Fibroblast of skin of right biceps (primary cell): ENCODE measurements at places on chromosomes 7 and 10.

DNA sequence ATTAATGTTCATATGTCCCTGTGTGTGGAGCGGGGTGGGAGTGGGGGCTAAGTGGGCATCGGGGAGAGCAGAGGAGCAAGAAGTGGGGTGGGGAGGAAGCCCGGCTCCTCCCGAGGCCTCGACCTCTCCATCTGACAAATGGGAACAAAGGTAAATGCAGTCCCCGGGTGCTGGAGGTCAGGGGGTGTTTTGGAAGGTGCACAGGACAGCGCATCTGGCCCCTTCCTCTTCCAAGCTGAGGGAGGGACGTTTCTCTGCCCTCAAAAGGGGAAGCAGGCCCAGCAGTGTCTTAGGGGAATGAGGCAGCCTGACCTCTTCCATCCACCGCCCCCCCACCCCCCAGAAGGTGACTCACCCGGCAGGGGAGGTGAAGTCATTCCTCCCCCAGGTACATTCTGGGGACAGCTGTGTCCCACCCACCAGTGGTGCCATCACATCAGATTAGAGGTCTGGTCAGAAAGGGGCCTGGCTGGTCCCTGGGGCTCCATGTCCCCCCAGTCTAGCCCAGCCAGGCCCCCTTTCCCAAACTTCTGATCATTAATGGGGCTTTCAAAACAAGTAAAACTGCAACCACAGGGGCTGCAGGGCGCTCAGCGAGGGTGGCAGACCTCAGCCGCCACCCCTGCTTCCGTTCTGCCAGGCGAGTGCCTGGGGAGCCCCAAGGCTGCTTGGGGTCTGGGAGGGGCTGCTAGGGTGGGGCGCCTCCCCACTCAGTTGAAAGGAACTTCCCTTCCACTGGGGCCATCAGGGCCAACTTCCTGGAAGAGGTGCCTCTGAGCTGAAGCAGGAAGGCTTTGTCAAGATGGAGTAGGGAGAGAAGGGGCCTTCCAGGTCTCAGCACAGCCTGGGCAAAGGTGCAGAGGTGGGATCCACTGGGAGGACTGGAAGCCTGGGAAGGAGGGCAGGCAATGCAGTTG, 10.8 kb downstream of the LFNG start:
- DNase-seq, result peak; percentile 38

DNA sequence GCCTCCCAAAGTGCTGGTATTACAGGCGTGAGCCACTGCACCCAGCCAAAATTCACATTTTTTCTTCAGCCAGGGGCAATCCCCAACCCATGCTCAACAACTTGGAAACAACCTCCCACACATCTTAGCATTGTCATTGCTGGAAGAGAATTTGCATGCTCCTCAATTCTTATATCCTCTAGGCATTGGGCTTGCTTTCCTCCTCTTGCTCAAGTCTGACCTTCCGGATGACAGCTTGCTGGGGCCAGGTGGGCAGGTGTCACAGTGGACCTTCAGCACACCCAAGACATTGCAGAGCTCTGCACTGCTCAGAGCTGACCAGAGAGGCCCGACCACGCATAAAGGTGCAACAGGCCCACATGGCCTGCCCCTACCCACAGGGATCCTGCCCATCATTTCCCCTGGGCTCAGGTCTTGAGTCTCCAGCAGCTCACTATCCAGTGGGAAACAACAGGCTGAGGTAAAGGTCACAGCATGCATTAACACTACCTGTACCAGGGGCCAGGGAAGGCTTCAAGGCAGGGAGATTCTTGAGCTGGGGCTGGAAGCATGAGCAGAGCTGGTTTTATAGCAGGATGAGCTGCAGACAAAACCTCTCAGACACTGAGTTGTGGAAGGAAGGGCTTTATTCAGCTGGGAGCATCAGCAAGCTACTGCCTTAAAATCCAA, 6.8 kb upstream of the GPR15LG start:
- no peak for DNase-seq

DNA sequence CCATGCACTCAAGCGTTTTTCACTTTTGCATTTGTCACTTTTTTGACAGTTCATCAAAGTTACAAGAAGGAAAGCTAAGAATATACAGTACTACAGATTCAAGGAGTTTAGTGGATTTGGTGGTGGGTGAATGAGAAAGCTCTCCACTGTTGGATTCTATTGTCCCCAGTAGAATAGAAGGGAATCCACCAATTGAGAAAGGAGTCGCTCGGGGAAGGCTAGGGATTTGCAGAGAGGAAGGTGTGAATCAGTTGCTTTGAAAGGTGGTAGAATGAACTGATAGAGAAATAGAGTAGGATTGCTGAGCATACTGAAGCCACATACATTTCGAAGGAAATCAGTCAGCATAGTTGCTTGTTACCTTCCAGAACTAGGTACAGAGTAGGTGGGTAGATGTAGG, 33.7 kb upstream of the GLCCI1 start:
- DNase-seq, result no peak

DNA sequence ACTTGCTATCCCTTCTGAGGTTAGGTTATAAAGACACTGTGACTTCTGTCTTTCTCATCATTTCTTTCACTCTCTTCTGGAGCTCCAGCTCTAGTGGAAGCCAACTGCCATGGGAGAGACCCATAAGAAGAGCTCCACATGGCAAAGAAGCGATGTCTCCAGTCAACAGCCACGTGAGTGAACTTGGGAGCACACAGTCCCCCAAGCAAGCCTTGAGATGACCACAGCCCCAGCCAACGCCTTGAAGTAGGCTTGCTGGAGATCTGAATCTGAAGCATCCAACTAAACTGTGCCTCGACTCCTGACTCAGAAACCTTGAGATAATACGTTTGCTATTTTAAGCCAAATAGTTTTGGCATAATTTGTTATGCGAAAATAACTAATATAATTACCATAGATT, 181.7 kb upstream of the GDF10 start:
- no peak for DNase-seq

DNA sequence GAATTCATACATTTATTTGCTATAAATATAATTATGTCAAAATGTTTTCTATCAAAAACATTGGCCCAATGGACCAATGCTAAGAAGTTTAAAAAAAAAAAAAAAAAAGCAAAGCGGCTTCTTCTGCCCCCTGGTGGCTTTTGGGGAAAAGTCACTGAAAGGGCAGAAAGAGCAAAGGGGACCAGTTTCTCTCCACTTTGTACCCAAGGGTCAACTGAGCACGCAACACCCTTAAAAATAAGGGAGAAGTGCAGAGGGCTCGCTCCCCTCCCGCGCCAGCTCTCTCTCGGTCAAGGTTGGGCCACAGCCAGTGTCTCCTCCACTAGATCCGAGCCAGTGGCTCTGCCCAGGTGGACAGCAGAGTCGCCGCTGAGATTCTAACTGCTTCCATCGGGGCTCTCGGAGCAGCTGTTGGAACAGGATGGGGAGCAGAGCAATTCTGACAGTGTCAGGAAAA, 136.4 kb upstream of the FGFR2 start:
- no peak for DNase-seq

DNA sequence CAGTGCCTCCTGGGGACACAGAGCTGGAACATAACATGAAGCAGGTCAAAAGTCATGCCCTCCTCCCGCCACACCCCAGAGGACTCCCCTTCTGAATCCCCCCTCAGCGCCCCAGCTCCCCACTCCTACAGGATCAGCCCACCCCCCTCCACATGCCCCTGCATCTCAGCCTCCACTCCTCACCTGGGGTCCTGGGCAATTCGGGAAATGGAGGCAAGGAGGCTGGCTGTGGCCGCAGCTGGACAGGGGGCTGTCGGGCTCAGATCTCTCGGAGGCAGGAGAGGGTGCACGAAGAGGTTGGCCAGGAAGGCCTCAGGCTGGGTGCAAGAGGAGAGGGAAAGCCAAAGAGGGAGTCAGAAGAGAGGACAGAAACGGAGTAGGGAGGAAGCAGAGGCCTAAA, 7.8 kb downstream of the ATG9B start:
- no peak for DNase-seq

GRCh38 chr10:14553448-14553847, 221.2 kb downstream of the FAM107B start:
- peak; percentile 49 for DNase-seq

- no peak for DNase-seq
Observed at GRCh38 chr7:24063721-24064120, 220.3 kb upstream of the NPY start.

GRCh38 chr7:108103558-108104298, 26.4 kb downstream of the LAMB4 start:
- DNase-seq, result peak; percentile 53

DNA sequence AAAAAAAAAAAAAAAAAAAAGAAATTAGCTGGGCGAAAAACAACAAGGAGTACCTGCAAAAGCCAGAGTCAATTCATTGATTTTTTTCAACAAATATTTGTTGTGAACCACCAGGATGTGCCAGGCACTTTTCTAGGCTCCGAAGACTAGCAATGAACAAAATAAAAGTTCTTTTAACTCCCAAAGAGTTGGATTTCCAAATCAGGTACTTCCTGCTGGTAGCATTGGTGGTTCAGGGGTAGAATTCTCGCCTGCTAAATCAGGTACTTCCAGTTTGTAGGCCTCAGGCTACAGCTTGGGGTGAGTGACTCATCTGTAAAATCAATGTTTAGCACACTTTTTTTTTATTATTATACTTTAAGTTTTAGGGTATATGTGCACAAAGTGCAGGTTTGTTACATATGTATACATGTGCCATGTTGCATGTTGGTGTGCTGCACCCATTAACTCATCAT, 10.9 kb downstream of the PPA1 start:
- no peak for DNase-seq

- DNase-seq, result no peak
Observed at GRCh38 chr7:132359743-132360142, 216.5 kb downstream of the PLXNA4 start.

DNA sequence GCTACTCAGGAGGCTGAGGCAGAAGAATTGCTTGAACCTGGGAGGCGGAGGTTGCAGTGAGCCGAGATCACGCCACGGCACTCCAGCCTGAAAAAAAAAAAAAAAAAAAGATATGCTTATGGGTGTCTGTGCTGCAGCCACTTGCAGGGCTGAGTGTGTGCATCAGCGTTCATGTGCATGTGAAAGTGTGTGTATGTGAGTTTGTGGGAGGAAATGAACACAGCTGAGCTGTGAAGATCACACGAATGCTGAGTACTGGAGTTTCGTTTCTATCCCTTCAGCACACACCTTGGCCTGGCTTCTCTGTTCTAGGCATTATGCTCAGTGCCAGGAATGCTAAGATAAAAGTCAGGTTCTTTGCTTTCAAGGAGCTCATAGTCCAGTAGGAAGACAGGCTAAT, 12.0 kb upstream of the SVOPL start:
- DNase-seq, result no peak

GRCh38 chr7:111560773-111561653, 1.3 kb downstream of the IMMP2L start:
- DNase-seq, result peak; percentile 49

GRCh38 chr7:16669581-16669980, 23.6 kb downstream of the BZW2 start:
- peak; percentile 82 for DNase-seq

DNA sequence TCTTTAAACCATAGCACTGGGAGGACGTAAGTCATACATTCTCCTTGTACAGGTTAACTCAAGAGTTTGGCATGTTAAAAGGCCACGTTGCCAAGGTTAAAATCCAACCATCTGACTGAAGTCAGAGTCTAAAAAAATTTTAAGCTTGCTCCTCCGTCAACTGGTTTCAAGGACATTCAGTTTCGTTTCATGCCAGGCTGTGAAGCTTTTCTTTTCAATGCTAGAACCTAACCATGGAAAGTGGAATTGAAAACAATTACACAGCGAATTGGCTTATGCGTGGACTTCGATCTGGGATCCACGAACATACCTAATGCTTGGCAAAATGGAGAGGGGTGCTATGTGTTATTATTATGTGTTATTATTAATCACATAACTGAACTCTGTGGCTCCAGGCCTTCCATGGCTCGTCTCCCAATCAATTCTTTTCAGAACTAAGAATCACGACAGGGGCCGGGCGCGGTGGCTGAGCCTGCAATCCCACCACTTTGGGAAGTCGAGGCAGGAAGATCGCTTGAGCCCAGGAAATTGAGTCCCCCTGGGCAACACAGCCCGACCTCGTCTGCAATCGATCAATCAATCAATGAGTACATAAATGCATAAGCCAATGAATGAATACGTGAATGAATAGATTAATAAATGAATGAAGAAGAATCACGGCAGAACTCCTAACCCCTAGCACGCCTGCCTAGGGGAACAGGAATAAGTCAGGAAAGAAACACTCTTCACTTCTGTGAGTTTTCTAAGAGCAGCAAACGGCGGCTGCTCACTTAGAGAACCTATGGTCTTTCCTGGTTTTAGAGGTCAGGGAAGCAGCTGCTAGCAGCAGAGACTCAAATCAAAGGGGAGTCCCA, 733 bp upstream of the ARL5B start:
- peak; percentile 45 for DNase-seq

DNA sequence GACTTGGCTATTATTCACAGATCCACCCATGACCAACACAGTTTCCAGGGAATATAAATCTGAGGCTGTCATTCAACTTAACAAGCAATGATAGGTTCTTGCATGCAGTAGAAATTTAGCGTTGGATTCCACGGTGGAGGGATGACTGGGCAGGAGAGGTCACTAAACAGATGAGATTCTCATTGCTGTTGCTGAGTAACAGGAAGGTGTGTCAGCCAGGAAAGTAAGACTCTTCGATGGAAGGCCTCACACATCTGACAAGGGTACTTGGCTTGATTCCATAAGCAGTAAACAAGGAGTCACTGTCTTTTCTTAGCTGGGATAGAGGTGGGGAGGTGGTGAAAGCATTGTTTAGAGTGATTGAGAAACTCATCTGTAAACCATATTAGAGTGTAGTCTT, 1152.0 kb downstream of the SORCS3 start:
- peak; percentile 3 for DNase-seq

DNA sequence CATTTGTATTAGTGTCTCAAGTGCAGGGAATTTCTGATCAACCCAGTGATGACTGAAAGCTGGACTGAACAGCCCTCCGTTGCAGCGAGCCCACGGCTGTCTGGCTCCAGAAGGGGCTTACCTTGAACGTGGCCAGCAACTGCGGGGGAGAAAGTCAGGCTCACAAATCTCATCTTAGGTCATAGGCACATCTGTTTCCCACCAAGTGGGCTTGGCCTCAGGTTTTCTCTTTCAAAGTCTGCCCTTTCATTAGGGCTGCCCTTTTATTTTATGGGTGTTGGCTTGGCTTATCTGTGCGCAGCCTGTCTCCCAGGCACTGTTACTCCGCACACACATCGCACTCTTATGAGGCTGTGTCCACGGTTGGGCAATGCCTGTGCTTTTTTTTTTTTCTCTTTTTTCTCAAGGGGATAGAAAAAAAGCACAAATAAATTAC, 178.0 kb downstream of the JCAD start:
- DNase-seq, result no peak

GRCh38 chr10:32650246-32650655, 204.3 kb downstream of the CCDC7 start:
- DNase-seq, result no peak
